Hematopoietic multipotent progenitor cell treated with erythropoietin and hydrocortisone succinate and interleukin-3 and kit ligand, for 8 days (in vitro differentiated cells): ENCODE measurements at places on chromosomes 2 and 18.
A peak's percentile ranks its signal among the peaks of the same experiment; 100 is the strongest.

- DNase-seq: no peak
These were observed 44.3 kb upstream of the CABYR start for GRCh38 chr18:24094561-24094960.

- no peak for DNase-seq
These were observed 187.8 kb upstream of the HNRNPA3 start for GRCh38 chr2:177024765-177025164.

GRCh38 chr2:83757329-83757728, 701.8 kb downstream of the SUCLG1 start:
- no peak for DNase-seq

DNA sequence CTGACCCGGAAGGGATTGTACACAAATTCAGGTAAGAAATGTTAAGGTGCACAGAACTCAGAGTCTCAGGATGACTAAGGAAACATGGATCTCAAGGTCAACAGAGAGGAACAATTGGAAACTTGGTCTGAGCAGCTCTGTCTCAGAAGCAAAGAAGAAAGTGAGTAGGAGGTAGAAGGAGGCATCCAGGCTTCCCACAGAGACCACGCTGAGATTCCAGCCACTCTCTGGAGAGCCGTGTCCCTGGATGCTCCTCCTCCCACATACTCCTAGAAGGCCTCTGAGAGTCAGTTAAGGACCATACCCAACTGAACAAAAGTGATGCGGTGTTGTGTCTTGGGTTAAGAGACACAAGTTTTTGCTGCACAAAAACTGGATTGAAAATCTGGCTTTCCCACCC, 8.6 kb upstream of the PLB1 start:
- no peak for DNase-seq

- DNase-seq: no peak
These were observed 106.3 kb upstream of the TCF4 start for GRCh38 chr18:55694291-55694690.

GRCh38 chr2:176109192-176109901, 2.3 kb downstream of the HOXD11 start:
- DNase-seq: no peak

DNA sequence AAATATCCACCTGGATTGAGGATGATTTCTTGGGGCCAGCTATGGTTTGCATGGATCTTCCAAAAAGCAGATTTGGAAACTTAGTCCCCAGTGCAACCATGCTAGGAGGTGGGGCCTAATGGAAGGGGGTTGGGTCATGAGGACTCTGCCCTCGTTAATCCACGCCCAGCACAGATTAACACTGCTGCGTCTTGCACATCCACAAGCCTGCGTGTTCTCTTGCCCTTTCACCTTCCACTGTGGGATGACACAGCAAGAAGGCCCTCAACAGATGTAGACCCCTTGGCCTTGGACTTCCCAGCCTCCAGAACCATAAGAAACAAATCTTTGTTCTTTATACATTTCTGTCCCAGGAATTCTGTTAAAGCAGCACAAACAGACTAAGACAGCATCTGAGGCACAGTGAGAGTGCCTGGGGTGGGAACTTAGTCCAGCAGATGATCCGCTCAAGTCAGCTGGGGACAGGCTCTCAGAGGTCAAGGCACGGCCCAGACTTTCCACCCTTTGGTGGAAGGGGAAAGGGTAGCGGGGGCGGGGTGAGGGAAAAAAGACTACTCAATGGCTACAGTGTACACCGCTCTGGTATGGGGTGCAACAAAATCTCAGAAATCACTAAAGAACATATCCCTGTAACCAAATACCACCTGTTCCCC, 2.4 kb downstream of the RAB17 start:
- DNase-seq: no peak

DNA sequence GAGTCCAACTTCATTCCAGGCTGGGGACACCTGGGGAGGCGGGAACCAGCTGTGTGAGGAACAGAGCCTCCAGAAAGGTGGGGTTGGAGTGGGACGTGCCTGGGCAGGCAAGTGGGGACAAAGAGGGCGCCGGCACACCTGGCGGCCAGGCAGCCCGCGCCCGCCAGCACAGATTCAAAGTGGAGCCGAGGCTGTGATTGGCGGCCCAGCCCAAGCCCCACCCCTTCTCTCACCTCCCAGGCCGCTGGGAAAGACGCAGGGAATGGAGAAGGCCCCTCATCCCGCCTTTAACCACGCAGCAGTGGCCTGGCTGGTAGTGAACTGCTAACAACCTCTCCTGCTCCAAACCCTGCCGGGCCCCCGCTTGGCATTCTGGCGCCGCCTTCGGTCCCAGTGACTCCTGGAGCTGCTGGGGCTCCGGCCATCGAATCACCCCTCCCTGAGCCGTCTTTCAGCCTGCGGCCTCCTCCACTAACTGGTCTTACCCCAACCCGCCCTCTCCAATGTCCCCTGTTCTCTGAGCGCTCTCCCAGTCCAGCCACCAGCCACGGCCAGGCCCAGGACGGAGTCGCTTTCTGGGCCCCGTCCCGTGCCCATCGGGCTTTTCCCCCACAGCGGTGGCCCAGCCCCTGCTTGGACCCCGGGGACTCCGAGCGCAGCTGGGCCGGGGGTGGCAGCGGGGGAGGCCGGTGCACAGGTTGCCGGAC, 27.9 kb upstream of the PTMA start:
- no peak for DNase-seq

DNA sequence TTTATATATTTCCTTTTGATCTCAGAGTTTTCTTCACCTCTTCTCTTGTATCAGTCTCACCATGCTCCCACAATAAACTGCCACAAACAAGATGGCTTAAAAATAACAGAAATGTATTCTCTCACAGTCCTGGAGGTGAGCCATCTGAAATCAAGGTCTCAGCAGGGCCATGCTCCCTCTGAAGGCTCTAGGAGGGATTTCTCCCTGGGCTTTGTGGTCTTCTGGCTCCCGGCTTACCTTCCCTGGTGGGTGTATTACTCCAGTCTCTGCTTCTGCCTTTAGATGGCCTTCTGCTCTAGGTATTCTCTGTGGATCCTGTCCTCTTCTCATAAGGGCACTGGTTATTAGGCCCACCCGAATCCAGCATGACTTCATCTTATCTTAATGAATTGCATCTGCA, 994.7 kb upstream of the POU3F3 start:
- no peak for DNase-seq

- no peak for DNase-seq
These were observed 77.3 kb downstream of the TTC21B start for GRCh38 chr2:165876269-165876668.

- DNase-seq: no peak
These were observed 17.2 kb upstream of the ATG16L1 start for GRCh38 chr2:233234264-233234663.

DNA sequence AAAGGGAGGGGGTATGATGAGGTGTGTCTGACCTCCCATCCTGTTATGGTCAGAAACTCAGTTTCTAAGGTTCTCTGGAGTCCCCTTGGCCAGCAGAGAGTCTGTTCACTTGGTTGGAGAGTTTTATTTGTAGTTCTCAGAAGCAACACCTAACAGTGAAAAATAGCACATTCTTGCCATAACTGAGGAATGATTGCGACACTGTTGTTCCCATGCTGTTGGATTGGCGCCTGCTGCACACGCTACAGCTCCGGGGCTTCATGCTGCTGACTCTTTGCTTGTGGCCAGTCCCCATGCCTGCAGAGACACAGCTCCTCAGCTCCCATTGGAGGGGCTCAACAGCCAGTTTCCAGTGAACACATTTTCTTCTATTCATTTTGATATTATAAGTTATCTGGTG, 42.1 kb downstream of the TPGS2 start:
- DNase-seq: no peak

DNA sequence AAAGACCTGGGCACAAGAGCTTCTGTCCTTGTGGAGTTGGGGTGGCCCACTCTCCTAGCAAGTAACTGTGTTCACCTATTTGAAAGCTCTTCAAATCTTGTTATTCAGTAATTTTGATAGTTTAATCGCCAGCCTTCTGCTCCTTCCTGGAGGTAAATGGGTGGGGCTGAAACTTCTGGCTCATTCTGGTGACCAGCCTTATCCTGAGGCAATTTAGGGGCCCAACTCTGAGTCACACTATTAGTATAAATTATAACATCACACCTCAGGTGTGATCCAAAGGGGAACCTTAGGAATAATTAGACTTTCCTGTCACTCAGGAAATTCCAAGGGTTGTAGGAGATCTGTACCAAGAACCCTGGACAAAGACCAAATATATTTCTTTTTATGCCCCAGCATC, 255.8 kb upstream of the RGPD4 start:
- DNase-seq: no peak

DNA sequence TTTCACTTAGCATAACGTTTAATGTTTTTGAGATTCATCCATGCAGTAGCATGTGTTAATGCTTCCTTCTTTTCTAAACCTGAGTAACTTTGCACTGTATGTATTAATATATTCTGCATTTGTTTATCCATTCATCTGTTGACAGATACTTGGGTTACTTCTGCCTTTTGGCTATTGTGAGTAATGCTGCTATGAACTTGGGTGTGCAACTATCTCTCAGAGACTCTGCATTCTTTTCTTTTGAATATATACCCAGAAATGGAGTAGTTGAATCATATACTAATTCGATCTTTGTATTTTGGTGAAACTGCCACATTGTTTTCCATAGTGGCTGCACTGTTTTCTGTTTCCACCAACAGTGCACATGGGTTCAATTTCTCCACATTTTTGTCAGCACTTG, 128.3 kb downstream of the SH3BP4 start:
- no peak for DNase-seq

DNA sequence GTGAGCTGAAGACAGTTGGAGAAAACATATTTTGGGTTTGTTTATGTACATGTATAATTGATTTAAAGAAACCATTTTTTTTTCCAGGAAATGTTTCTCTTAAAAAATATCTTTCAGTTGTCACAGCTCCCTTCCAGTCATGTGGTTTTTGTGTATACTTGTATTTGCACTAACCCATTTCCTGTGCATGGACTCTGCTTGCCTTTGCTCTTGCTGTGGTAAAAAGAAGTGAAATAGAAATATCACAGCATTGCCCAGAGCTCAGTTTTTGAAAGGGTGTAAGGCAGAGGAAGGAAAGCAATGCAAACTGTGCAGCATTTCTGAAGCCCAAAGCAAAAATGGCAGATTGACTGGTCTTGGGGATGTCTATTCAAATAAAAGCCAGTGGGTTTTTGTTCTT, 10.4 kb upstream of the DOCK10 start:
- DNase-seq: no peak

- DNase-seq: no peak
These were observed 240.9 kb downstream of the MYCN start for GRCh38 chr2:16181062-16181740.

- DNase-seq: no peak
These were observed 147.0 kb downstream of the MBD5 start for GRCh38 chr2:148167855-148168254.

GRCh38 chr18:63844254-63844653, 43.3 kb upstream of the SERPINB2 start:
- DNase-seq: peak; percentile 31

DNA sequence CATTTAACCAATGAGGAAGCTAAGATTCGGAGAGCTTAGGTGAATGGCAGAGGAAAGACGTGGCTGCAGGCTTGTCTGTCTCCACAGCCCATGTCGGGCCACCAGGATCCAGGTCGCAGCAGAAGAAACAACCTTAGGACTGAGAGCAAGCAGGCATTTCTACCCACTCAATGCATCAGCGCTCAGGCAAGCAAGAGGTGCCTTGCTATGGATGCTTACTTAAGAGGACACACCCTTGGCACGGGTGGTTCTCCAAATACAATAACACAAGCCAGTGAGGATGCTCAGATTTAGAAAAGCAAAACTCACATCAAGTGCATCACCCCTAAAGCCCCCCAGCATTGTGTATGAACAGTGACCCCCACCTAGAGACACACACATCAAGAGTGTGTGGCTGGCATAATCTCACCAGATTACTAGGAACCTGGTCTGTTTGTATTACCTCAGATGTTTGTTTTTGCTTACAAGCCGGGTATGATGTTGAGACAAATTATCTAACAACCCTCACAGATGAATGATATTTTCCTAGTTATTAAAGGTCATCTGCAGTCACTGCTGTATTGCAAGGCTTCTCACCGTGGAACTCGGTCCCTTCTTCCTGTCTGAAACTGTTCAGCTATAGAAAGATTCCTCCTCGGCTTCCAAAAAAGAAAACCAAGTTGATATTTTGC, 34.2 kb upstream of the NPAS2 start:
- DNase-seq: no peak

GRCh38 chr2:1648241-1649102, 95.8 kb downstream of the PXDN start:
- DNase-seq: no peak

DNA sequence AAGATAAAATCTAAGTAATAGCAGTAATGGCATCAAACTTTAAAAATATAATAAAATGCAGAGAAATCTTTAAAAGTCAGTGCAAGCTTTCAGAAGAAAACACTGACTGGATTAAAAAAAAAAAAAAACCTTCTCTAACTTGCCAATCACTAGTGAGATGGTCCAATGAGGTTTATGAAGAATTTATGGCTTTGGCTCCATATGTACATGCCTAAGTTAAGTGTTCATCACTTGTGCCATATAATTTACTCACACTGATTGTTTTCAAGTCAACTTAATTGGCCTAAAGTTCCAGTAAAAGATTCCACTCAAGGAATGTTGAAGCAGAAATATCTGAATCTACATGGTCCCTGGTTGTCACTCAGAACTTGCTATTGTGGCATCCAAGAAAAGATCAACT, 40.7 kb upstream of the RAB27B start:
- DNase-seq: no peak

GRCh38 chr2:226790011-226790410, 9.6 kb downstream of the IRS1 start:
- DNase-seq: no peak

DNA sequence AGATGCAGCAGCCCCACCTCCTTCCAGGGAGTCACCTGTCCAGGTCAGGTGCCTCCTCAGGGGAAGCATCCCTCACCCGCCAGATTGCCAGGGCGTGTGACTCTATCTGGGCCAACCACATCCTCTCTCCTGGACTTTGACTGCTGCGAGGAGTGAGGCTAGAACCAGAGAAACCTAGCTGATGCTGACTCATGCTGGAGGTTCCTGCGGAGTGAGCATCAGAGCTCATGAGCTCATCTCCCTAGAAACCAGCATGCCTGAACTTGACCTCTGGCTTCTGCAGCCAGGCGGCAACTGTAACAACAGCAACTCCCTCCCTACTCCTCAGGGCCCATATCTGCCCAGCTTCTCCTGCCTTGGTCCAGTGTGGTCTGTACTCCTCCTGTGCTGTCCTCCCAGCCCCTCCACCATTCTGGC, 28.3 kb upstream of the NT5DC4 start:
- peak; percentile 86 for DNase-seq

DNA sequence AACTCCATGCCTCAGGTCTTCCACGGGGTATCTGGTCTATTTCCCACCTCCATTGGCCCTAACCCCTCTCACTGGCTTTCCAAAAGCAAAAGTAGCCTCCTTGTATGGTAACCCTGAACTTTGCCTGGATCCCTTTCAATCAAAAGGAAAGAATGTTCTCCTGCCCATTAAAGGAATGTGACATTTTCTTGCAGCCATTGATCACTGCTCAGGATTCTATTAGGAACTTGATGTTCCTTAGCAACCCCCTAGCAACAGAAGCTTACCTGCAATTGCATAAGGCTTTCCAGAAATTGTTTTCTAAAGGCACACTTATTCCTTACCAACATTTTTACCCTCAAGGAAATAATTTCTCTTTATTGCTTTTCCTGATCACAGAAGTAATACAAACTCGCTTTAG, 91.4 kb upstream of the AGAP1 start:
- DNase-seq: no peak
